ENCODE measurements at places on chromosomes 5 and 9.

- no peak for DNase-seq
Observed at GRCh38 chr9:119334745-119335144, 34.5 kb downstream of the BRINP1 start.

DNA sequence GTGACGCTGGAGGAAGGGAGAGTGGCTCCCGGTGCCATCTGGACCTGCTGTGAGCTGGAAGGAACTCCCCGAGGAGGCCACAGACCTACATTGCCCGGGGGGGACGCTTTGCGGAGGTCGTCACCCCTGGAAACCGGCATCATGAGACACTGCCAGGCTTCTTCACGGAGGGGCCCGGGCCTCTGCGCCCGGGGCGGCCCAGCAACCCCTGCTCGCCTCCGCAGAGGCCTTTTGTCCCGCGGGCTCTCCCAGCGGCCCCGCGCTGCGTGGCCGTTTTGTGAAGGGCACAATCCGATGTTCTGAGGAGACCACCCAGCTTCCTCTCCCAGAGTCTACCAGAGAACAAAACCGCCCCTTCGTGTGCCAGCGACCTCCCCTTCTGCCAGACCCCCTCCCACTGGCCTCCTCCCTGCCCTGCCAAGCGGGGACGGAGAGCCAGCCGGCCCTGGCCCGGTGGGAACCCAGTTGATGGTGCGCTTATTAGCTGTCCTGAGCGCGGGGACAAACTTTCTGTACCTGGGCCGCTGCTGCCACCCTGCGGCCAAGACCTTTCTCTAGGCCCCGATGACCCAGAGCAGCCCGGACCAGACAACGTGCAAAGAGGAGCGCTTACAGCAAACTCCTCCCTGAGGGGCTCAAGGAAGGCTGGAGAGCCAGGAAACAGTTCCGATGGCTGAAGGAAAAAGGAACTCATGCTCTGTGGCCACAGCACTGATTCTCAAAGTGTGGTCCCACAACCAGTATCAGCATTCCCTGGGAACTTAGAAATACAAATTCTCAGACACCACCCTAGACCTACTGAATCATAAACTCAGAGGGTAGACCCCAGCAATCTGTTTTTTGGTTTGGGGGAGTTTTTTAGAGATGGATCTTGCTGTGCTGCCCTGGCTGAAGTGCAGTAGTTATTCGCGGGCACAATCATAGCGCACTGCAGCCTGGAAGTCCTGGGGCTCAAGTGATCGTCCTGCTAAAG is 86.7 kb downstream of the SLC1A3 start:
- no peak for DNase-seq

DNA sequence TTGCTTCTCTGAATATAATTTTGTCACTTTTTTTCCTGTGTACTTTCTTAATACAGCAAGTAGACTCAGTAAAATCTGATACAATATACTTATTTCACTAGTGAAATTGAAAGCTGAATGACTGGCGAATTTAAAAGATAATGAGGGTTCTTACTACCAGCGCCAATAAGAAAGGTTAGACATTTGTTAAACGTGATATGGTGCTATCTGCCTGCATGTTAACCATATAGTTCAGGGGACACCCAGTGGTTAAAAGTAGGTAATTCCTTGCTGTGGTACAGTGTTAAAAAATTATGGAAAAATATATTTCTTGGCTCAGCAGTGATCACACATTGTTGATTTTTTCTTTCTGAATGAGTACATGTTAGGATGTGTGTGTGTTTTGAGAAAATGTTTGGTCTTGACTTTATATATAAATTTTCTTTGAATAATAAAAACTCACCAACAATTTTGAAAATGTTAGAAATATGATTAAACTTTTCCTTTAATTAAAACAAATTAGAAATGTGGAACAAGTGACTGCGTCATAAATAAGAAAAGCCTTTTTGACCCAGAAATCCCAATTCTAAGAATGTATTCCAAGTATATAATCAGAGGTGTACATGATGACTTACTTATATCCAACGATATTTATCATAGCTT is 25.8 kb downstream of the CAST start:
- DNase-seq = no peak

DNA sequence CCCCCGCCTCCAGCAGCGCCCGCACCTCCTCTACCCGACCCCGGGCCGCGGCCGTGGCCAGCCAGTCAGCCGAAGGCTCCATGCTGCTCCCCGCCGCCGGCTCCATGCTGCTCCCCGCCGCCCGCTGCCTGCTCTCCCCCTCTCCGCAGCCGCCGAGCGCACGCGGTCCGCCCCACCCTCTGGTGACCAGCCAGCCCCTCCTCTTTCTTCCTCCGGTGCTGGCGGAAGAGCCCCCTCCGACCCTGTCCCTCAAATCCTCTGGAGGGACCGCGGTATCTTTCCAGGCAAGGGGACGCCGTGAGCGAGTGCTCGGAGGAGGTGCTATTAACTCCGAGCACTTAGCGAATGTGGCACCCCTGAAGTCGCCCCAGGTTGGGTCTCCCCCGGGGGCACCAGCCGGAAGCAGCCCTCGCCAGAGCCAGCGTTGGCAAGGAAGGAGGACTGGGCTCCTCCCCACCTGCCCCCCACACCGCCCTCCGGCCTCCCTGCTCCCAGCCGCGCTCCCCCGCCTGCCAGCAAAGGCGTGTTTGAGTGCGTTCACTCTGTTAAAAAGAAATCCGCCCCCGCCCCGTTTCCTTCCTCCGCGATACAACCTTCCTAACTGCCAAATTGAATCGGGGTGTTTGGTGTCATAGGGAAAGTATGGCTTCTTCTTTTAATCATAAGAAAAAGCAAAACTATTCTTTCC is 19.3 kb downstream of the CDKN2A start:
- peak; percentile 29 for DNase-seq

DNA sequence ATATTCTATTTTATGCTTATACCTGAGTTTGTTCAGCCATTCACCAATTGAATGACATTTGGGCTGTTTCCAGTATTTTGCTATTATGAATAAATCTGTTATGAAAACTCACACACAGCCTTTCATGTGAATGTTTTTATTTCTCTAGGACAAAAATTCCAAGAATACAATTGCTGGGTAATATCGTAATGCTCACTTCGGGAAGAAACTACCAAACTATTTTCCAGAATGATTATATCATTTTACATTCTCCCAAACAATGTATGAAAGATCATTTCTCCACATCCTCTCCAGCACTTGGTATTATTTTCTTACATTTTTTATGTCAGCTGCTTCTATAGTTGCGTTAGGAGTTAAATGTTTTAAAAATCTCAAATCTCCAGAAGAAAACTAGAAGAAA is 58.3 kb upstream of the LHFPL2 start:
- no peak for DNase-seq

DNA sequence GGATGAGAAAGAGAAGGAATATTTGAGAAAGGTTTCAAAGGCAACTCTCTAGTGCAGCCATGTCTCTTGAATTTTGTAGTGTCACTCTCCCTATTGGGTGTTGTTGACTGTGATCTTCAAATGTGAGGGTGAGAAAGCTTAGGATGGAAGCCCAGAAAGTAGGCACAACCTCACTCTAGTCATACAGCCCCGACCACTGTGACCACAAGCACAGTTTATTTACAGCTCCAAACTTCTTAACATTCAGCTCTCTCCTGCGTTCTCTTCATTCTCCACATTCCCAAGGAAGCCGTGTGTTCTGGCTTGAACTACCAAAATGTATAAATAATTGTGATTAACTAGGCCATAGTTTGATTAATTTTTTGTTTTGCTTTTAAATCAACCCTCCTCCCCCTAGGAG is 542.9 kb downstream of the LRRC70 start:
- no peak for DNase-seq

DNA sequence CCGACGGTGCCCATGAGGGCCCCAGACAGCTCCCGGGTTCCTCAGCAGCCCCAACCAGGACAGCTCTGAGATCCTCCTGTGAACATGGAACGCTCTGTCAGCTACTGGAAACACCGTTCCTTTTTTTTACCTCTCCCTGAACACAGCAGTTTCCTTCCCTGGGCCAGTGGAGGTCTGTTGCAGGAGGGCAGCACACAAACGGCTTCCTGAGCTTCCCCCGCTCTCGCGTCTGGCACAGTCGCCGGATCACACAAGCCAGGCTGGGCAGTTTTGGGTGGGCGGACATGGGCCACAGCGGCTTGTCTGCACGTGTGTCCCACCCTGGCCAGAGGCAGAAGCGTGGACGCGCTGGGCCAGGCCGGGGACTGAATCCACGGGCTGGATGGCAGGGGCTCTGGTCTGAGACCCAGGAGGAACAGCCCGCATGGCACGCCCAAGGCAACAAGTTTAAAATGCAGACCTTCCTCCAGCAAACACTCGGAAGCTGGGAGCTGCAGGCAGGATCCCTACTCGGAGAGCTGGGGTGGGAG is 106.8 kb upstream of the SARDH start:
- no peak for DNase-seq

- DNase-seq = no peak
Observed at GRCh38 chr9:93053781-93054331, 4.6 kb upstream of the SUSD3 start.

DNA sequence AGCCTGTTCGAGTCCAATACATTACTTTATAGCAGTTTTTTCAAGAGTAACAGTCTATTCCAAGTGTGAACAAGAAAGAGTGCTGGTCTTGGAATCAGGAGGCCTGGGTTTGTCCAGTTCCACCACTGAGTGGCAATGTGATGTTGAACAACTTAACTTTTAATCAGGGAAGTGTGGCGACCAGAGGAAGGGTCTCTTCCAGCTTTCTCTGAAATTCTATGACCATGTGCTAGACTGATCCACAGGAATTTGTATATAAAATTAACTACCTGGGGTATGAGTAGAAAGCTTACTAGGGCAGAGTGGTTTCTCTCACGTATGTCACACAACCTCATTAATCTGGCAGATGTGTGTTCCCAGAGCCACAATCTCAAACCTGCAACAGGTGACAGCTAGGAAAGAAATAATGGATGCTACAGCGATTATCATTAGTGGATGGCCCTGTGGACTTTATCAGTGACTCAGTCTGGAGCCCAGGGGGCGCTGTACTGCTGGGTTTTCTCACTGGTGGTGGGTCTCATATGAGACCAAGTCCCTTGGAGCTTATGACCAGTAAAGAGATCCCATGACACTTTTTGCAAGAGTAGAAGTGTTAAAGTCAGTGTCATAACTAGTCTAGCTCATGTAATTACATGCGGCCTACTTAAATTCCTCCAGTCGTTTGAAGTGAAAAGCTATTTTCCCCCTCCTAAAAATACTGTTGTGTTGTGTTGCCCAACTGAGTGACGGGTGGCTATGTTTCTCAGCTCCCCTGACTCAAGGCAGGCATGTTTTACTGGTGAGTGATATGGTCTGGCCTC is 116.5 kb downstream of the GDNF start:
- no peak for DNase-seq

DNA sequence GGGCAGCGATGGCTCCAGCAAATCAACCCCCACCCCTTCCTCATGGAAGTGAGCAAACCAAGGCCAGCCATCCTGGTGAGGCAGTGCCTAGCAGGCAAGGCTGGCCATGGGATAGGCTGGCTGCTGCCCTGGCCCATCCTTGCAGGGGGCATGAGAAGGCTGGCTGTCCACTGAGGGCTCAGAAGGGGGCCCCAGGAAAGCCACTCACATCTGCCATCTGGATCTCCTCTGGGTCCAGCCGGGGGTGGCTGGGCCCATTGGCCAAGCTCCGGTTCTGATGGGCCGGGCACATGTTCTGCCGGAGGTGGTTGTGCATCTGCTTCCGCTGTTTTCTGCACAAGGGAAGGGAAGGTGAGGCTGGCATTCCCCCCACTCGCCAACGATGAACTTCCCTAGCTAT is 57.1 kb downstream of the PSD2 start:
- no peak for DNase-seq

- DNase-seq = no peak
Observed at GRCh38 chr5:1051366-1051720, 42.7 kb downstream of the NKD2 start.

- DNase-seq = no peak
Observed at GRCh38 chr5:76386360-76386759, 16.7 kb upstream of the IQGAP2 start.

GRCh38 chr5:94505327-94506068 is 112.9 kb downstream of the KIAA0825 start:
- no peak for DNase-seq

- no peak for DNase-seq
Observed at GRCh38 chr5:107779437-107779836, 108.7 kb upstream of the EFNA5 start.

DNA sequence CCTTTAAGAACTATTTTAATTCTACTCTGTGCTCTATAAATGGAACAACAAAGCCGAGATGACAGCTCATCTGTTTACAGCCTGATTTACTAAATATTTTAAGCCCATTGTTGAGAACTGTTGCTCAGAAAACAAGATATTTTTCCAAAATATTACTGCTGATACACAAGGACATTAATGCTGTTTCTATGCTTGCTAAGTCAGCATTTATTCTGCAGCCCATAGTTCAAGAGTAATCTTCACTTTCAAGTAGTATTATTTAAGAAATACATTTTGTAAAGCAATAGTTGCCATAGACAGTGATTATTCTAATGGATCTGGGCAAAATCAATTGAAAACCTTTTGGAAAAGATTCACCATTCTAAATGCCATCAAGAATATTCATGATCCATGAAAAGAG is 208.3 kb downstream of the CDH12 start:
- DNase-seq = no peak

DNA sequence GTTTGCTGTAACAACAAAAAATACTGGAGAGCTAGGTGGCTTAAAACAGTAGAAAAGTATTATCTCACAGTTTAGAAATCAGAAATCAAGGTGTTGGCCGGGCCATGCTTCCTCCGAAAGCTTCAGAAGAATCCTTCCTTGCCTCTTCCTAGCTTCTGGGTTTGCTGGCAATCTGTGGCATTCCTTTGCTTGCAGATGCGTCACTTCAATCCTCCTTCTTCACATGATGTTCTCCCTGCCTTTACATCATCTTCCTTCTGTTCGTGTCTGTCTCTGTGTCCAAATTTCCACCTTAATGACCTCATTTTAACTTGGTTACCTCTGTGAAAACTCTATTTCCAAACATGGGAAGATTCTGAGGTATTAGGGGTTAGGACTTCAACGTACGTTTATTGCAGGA is 90.4 kb upstream of the CHD1 start:
- DNase-seq = no peak

DNA sequence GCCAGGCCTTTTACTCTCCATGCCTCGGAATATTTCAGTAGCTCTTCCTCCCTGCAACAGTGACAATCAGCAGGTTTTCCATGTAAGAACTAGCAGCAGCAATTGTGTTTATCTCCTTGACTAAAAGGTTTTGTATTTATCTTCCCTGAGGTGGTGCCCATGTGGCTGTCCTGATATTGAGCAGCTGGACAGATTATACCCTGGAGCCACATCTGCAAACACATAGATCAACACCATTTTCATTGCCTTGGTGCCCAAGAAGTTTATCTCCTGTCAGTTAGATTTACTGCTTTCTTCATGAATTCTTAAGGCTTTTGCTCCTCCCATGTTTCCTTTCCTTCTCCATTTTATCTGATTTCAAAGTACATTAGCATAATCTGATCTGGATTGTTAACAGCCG is 378.4 kb downstream of the SPATA31D1 start:
- no peak for DNase-seq
